ENCODE measurements at places on chromosomes 4 and X.

DNA sequence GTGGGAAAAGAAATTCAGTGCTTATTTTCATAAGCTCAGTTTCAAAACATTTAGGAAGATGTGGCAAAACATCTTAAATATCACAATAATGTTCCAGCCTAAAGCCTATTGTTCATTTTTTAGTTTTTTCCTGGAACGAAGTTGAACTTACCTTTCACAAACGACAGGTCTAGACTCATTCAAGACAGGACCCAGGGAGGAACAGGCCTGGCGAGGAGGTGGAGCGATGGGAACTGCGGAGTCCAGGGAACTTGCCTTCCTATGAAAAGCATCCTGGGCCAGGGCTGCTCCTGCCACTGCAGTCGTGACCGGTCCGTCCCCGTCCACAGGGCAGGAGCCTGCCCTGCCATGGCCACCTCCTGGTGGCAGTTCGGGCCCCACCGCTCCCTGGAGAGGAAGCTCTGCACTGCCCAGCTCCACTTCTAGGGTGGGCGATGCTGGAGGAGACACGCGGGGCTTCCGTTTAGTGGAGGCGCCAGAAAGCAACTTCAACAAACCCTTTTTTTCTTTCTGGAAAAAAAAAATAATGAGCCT is 96.7 kb upstream of the CBR4 start:
- DNase-seq: no peak

- DNase-seq: peak; percentile 42
Observed at GRCh38 chr4:80540785-80541469, 205.4 kb downstream of the CFAP299 start.

- DNase-seq: no peak
Observed at GRCh38 chr4:138458751-138459150, 216.6 kb upstream of the SLC7A11 start.

- DNase-seq: no peak
Observed at GRCh38 chr4:81723019-81723884, 251.5 kb upstream of the RASGEF1B start.

DNA sequence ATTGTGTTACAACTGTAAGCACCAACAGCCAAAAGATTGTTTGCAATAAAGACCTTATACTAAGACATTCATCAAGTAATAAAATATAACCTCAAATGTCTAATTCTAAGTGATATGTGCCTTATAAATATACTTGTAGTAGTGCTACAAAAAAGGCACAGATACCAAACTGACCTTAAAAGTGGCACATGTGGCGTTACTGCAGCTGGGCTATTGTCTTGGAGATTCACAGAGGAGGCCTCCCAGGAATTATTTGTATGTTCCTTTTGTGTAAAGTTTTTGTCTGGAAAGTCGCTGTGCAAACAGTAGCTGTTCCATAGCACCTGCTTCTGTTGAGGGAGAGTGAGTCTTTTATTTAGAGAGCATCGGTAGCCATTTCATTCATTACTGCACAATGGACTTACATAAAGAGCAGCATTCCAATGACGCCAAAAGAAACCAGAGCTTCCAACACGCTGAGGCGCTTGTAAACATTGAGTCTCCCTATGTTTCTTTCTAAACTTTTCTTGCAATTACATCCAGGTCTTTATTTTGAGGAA is 143.7 kb downstream of the RPA4 start:
- no peak for DNase-seq

DNA sequence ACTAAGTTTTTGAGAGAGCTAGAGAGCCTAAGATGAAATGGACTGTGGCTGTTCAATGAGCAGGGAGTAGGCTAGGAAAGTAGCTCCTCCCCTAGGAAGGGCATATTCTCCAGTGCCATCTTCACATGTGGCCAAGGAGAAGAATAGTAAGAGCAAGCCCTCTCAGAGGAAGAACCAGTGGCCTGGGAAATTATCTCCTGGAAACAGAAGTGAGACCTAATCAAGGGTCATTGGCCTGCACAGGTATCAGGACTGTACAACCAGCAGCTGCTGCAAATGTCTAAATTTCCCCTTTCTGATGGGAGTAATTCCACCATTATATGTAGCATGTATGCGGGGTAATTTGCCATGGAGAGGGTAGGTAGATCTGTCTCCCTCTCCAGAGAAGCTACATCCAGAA is 334.8 kb upstream of the RASGEF1B start:
- DNase-seq: no peak

DNA sequence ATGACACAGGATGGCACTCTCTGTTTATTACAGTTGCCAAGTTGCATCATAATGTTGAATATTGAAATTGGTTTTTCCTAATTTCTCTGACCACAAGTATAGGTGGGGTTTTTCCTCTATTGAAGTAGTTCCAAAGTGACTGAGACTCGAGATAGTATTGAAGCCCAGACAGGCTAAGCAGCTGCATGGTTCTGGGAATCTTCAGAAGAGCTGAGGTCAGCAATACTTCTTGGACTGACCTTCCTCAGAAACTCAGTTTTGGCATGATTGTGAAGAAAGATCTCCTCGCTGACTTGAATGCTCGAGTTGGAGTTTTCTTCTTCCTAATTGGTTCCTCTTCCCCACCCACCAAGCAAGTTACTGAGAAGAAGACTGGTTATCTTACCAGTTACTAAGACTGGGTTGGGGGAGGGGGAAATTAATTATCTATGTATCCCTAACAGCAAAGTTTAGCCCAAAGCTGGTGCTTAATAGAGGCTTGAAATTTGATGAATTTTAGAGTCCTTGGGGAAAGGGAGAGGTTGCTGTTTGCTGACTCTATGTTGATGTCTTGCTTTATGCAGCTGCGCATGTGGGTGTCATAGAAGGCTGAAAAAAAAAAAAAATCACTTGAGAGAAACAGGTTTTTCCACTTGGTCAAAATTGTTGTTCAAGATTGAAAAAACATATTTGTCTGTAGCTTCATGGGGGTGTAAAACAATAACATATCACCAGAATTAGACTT is 91.1 kb downstream of the P2RY10 start:
- DNase-seq: no peak
